ENCODE measurements at places on chromosomes 2 and 18. TPM values are rescaled to one million over a fixed set of nuclear protein-coding genes. Genes with fewer than 3 reads are reported as not detected.
A peak's percentile ranks its signal among the peaks of the same experiment; 100 is the strongest.

DNA sequence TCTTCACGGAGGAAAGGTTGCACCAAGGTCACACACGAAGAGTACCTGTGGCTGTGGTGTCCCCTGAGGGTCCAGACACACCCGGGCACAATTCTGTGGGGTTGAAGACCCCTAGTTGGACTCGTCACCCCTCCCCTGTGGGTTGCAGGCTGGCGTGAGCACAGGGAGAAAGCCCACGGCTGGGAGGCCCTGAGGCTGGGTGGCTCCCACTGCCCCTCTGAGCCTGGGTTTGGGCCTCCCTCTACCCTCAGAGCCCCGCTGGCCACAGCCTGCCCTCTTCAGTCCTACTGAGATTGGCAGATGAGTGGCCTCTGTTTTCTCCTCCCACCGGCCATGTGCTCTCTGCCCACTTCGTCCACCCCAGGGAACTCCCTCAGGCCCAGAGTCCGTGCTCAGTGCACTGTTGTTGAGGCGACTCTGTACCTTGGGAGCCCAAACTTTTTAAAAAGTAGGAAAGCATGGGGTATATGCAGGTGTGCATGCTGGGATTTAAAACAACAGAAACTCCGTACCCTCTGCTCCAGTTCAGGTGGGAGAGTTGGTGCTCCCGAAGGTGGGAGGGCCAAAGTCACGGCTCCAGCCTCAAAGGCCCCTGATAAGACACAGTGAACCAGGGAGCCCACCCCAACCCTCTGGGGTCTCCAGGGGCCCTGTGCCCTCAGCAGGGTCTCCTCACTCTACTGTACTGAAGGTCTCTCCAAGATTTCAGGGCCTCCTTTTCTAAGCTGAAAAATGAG, 19.1 kb downstream of the RAMP1 start:
- DNase-seq = no peak
- H3K4me3 ChIP-seq = no peak overlapping the region
- no peak overlapping the region for H3K27ac ChIP-seq
- peaks cover 5% of the 10 kb centered on the region for H3K4me1 ChIP-seq
- H3K27me3 ChIP-seq = no peaks in the 10 kb centered on the region

DNA sequence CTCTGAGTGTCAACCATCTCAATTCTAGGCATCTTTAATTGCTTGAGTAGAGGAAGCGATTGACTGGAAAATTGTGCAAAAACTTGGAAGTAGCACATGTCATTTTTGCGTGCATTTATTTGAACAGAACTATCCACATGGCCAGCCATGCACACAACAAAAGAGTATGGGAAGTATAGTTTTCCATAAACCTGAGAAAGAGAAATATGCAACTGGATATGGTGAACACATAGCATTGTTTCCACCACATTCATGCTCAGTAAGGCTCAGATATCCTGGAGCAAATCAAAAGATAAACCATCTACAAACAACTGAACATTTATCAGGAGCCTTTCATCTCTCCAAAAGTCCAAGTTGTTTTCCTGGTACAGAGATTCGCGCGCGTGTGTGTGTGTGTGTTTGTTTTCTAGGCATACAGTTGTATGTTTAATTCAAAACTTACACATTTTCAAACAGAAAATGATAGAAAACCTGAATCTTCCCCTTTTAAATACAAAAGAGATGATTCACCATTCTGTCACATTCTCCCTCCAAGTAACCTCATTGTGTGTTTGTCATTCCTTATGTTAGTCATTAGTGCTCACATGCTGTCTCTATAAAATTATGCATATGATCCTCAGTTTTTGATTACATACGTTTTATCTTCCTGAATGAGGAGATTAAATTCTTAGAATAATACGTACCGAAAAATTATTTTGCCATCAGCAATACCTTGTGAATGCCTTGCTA, 780.4 kb upstream of the NRXN1 start:
- no peak overlapping the region for H3K4me3 ChIP-seq
- no peaks in the 10 kb centered on the region for H3K36me3 ChIP-seq

DNA sequence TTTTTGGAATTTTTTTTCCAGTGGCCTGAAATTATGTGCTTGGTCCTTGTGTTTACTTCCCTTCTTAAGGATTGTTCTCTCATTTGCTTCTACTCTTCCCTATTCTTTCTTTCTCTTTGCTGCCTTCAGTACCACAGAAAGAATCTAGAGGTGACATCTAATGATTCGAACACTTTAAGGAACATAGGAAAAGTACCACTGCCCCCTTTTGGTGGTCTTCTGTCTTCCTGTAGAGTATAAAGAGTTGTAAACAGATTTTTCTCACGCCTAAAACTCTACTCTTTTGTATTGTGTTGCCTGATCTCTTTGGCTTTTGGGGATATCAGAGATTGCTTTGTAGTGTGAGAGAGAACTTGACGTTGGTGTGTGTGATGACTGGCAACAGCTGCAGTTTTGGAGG, 7.0 kb upstream of the SCTR start:
- H3K27ac ChIP-seq = no peak overlapping the region
- no peak for DNase-seq
- no peaks in the 10 kb centered on the region for H3K36me3 ChIP-seq
- peaks cover 6% of the 10 kb centered on the region for H3K27me3 ChIP-seq

DNA sequence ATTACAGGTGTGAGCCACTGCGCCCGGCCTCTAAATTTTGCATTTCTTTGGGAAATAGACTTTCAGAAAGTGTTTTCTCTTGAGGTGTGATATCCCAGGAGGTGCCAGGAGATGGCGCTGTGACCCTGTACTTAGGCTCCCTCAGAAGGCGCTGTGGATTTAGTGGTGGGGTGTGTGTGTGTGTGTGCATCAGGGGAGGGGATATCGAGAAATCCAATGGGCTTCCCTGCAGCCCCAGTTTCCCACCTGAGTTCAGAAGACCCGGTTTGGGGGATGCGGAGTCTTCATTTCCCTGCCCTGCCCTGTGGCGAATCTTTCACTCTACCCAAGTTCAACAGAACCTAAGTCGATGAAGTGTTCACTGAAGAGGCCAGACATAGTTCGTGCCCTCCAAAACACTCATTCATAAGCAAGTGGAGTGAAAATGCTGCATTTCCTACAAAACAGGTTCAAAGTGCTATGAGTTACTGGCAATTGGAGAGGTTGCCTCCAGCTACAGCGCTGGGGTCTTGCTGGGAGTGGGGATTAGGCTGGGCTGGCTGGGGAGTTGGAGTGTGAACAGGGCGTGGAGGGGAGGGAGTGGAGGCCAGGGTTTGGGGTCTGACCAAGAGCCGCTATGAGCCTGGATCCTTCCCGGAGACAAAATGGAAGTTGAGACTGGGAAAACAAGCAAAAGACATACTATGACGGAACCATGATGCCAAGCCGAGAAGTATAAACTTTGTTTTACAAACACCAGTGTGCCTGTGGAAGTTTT, 6.5 kb upstream of the WNT6 start:
- H3K27ac ChIP-seq = no peak overlapping the region
- H3K36me3 ChIP-seq = no peaks in the 10 kb centered on the region
- DNase-seq = peak; percentile 74
- no peak overlapping the region for H3K4me3 ChIP-seq
- H3K27me3 ChIP-seq = peaks cover 52% of the 10 kb centered on the region
- no peaks in the 10 kb centered on the region for H3K4me1 ChIP-seq

- H3K4me1 ChIP-seq = no peaks in the 10 kb centered on the region
- no peaks in the 10 kb centered on the region for H3K36me3 ChIP-seq
- no peak for DNase-seq
- H3K4me3 ChIP-seq = no peak overlapping the region
- H3K27ac ChIP-seq = no peak overlapping the region
Observed at GRCh38 chr2:188695953-188696352, 278.2 kb upstream of the COL3A1 start.

- peaks cover 47% of the 10 kb centered on the region for H3K36me3 ChIP-seq
- no peak for DNase-seq
- H3K27ac ChIP-seq = peak overlapping the region; percentile 18
- peaks cover 67% of the 10 kb centered on the region for H3K4me1 ChIP-seq
- no peaks in the 10 kb centered on the region for H3K27me3 ChIP-seq
- H3K4me3 ChIP-seq = peak overlapping the region; percentile 97
Observed at GRCh38 chr2:96264086-96264485, 1.7 kb downstream of the TMEM127 start.

- H3K4me1 ChIP-seq = peaks cover 16% of the 10 kb centered on the region
- H3K27me3 ChIP-seq = peaks cover 4% of the 10 kb centered on the region
- H3K36me3 ChIP-seq = no peaks in the 10 kb centered on the region
- H3K4me3 ChIP-seq = no peak overlapping the region
- DNase-seq = no peak
Observed at GRCh38 chr2:12819103-12819475, 102.4 kb downstream of the TRIB2 start.

SP5 gene
- total RNA-seq = not detected

CPLX4 gene
- not detected for total RNA-seq

SLC66A2 gene
- 21.6 TPM for total RNA-seq

DUSP2 gene
- total RNA-seq = 21.2 TPM
